ENCODE measurements at places on chromosomes 2 and 18. TPM values are rescaled to one million over a fixed set of nuclear protein-coding genes. Genes with fewer than 3 reads are reported as not detected.

DNA sequence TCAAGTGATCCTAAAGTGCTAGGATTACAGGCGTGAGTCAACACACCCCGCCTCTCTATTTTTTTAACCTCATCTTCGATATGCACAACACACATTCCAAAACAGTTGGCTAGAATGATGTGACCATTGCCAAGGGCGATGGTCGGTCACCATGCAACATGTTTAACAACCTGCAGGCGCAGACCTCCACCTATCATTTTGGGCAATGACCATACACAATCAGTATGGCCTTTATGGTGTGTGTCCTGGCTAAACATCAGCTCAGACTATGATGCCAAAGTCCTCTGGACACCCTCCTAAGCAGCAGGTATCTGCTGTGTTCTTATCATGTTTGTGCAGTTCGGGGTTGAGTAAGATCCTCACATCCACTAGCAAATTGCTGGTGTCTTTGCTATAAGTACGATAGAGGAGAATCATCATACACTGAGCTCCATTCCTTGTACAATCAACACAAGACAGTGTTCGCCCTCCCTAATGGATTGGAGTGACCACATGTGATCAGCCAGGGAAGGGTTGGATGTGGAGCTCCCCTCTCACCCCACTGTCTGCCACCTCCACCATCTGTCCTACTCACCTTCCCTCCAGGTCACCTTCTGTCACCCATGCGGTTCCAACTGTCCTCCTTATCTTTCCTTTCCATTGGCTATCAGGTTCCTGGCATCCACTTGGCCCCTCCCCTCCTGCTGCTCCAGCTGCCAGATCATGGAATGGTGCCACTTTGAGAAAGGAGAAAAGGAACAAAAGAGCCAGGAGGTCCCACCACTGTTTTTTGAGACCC, 7.9 kb upstream of the RNF152 start:
- no peak for DNase-seq
- H3K27me3 ChIP-seq, result peaks cover 48% of the 10 kb centered on the region
- no peak overlapping the region for H3K27ac ChIP-seq

GRCh38 chr2:215419113-215419512, 16.8 kb downstream of the FN1 start:
- H3K27me3 ChIP-seq, result peaks cover 51% of the 10 kb centered on the region
- no peak overlapping the region for H3K27ac ChIP-seq
- H3K4me3 ChIP-seq, result no peak overlapping the region

DNA sequence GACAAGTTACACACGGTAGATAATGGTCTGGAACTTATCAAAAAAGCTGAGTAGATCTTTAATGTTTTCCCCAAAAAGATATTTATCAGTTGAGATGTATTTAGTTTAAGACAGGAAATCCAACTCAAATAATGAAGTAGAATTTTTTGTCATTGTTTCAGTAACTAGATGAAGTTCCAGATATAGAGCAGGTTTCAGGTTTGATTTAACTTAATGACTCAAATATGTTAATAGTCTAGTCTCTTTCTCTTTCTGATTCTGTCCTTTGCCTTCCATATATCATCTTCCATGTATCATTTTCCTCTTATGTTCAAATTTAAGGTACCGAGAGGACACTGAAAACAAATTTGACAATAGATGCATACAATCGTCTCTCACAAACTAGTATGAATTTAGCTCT, 23.6 kb upstream of the DOCK10 start:
- no peak overlapping the region for H3K27ac ChIP-seq
- no peak overlapping the region for H3K4me3 ChIP-seq
- H3K4me1 ChIP-seq, result peaks cover 13% of the 10 kb centered on the region
- no peaks in the 10 kb centered on the region for H3K36me3 ChIP-seq

- no peak for DNase-seq
- H3K4me3 ChIP-seq, result no peak overlapping the region
- H3K4me1 ChIP-seq, result peaks cover 6% of the 10 kb centered on the region
- peaks cover 2% of the 10 kb centered on the region for H3K36me3 ChIP-seq
- peaks cover 8% of the 10 kb centered on the region for H3K27me3 ChIP-seq
Measured at GRCh38 chr2:112879491-112880041, 31.4 kb upstream of the IL37 start.

DNA sequence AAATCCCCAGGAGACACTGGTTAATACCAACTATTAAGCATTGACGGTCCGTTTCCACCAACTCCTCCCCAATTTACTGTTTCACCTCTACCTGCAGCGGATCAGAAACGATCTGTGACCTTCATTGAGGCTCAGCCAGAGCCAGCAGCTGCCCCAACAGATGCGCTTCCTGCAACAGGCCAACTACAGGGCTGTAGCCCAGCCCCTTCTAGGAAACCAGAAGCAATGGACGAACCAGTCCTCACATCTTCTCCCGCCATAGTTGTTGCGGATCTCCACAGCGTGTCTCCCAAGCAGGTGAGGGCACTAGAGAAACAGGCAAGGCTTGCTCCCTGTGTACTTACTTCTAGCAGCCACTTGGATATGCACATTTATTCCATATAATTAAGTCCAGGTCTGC, 8.5 kb upstream of the RPE start:
- H3K36me3 ChIP-seq, result no peaks in the 10 kb centered on the region
- H3K27me3 ChIP-seq, result peaks cover 29% of the 10 kb centered on the region
- no peak for DNase-seq
- H3K4me3 ChIP-seq, result no peak overlapping the region
- H3K4me1 ChIP-seq, result no peaks in the 10 kb centered on the region

The TUBB8B gene
- total RNA-seq, result not detected
